Astrocyte (in vitro differentiated cells and primary cell): ENCODE measurements at places on chromosomes 12 and 14. TPM values are rescaled to one million over a fixed set of nuclear protein-coding genes. Genes with fewer than 3 reads are reported as not detected.
A peak's percentile ranks its signal among the peaks of the same experiment; 100 is the strongest.

- H3K4me3 ChIP-seq, result no peak overlapping the region
- no peaks in the 10 kb centered on the region for H3K4me1 ChIP-seq
- H3K27ac ChIP-seq, result no peak overlapping the region
- no peak for DNase-seq
- H3K36me3 ChIP-seq, result no peaks in the 10 kb centered on the region
These were observed 99.9 kb downstream of the PHETA1 start for GRCh38 chr12:111268738-111269572.

DNA sequence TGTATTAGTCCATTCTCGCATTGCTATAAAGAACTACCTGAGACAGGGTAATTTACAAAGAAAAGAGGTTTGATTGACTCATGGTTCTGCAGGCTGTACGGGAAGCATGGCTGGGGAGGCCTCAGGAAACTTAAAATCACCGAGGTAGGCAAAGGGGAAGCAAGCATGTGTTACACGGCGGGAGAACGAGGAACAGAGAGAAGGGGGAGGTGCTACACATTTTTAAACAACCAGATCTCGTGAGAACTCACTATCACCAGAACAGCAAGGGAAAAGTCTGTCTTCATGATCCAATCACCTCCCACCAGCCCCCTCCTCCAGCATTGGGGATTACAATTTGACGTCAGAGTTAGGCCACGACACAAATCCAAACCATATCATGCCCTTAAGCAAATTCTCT, 13.3 kb upstream of the MAX start:
- no peak overlapping the region for H3K4me3 ChIP-seq
- no peak for DNase-seq
- no peaks in the 10 kb centered on the region for H3K36me3 ChIP-seq
- H3K27me3 ChIP-seq, result no peaks in the 10 kb centered on the region
- no peak overlapping the region for H3K27ac ChIP-seq
- H3K4me1 ChIP-seq, result no peaks in the 10 kb centered on the region

DNA sequence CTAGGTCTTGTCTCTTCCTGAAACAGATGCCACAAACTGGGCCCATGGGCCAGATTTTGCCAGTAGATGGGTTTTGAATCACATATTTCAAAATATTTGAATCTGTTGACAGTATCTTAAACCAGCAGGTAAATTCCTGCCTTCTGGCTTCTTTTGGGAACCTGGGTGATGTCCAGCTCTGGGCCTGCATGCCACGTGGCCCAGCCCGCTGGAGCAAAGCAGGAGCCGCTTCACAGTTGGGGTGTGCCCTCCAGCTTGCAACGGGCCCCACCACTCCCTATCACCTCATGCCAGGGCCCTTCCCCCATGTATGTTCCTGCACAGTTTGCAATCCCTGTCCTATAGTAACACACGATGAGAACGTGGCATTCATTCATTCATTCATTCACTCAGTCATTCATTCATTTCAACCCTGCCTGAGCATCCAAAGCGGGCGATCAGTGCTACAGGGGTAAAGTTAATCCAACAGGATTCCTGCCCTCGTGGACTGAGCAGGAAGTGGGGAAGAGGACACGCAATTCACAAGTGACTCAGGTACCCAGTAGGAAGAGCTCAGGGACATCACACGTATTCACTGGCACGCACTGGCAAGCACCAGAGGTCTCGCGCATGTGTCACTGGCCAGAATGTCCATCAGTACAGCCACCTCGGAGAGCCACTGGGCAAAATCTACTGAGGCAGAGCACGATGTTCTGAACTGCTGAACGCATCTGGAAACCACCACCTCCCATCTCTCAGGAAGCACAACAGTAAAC, 27.8 kb downstream of the SCARB1 start:
- H3K27me3 ChIP-seq, result no peaks in the 10 kb centered on the region
- no peak overlapping the region for H3K27ac ChIP-seq
- no peak for DNase-seq
- peaks cover 8% of the 10 kb centered on the region for H3K4me1 ChIP-seq
- no peaks in the 10 kb centered on the region for H3K36me3 ChIP-seq

GRCh38 chr14:35986219-35986573, 160.1 kb downstream of the BRMS1L start:
- DNase-seq, result no peak
- H3K27me3 ChIP-seq, result no peaks in the 10 kb centered on the region
- no peaks in the 10 kb centered on the region for H3K36me3 ChIP-seq

Gene TAS2R20
- 0.57 and 0.99 TPM in 2 replicates for total RNA-seq

Gene KLRG1
- 1.6 and 2.2 TPM in 2 replicates for total RNA-seq

Gene MYF6
- not detected in 2 replicates for total RNA-seq

- H3K36me3 ChIP-seq, result no peaks in the 10 kb centered on the region
- no peaks in the 10 kb centered on the region for H3K4me1 ChIP-seq
- no peak overlapping the region for H3K27ac ChIP-seq
- H3K27me3 ChIP-seq, result no peaks in the 10 kb centered on the region
- no peak for DNase-seq
- no peak overlapping the region for H3K4me3 ChIP-seq
These were observed 72.8 kb downstream of the C12orf42 start for GRCh38 chr12:103422746-103423515.

Gene TAS2R10
- total RNA-seq, result 0.27 and 0.29 TPM in 2 replicates

DNA sequence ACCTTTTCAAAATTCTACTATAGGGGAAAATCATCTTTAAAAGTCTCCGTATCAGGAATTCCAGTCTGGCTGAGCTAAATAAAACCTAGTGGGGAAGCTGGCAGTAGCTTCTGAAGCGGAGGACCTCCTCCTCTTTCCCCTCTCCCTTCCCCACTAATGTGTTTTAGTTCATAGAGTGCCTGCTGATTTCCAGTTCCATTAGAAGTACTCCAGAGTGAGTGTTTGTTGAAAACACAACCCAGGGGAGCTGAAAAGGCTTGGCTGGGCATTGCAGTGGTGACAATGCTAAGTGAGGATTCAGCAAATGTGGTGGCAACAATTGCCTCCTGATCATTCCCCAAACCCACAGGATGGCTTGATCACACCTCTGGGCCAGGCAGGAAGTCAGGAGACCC, 144.2 kb upstream of the FRMD6 start:
- no peak for DNase-seq
- H3K36me3 ChIP-seq, result no peaks in the 10 kb centered on the region
- peaks cover 8% of the 10 kb centered on the region for H3K4me1 ChIP-seq
- H3K4me3 ChIP-seq, result no peak overlapping the region

DNA sequence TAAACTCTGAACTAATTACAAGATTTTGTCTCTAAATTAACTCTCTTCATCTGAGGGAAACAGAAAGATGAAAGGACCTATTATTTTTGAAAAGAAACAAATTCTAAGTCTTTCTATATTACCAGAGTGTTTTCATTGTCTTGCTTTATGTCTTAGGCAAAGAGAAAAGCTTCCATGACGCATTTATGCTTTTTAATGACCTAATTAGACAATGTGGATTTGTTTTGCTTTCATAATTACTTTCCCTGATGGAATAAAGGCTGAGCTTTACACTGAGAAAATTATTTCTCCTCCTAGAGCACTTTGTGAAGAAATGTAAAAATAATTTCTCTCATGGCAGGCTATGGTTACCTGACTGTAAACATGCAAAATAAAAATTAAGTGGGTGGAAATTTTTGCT, 138.0 kb upstream of the SLCO1C1 start:
- H3K4me3 ChIP-seq, result no peak overlapping the region
- H3K4me1 ChIP-seq, result no peaks in the 10 kb centered on the region
- H3K36me3 ChIP-seq, result no peaks in the 10 kb centered on the region

DNA sequence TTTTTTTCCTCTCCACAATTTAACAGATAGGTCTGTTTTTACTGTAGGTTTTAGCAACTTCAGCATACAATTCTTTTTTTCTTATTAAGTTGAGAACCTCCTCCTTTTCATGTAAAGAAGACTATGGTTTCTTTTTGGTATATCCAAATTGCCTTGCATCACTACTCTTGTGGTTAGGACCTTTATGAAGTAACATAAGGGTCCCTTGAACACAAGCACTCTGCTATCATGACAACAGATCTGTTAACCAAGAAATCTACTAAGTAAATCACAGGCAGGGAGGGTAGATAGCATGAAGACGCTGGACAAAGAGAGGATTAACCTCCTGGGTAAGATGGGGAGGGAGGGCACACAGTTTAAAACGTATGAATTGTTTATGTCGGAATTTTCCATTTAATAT, 380.6 kb downstream of the CCDC91 start:
- H3K4me3 ChIP-seq, result no peak overlapping the region
- H3K4me1 ChIP-seq, result peaks cover 7% of the 10 kb centered on the region
- no peaks in the 10 kb centered on the region for H3K27me3 ChIP-seq
- no peak for DNase-seq
- H3K36me3 ChIP-seq, result no peaks in the 10 kb centered on the region

- H3K27ac ChIP-seq, result no peak overlapping the region
- DNase-seq, result no peak
- H3K36me3 ChIP-seq, result no peaks in the 10 kb centered on the region
- H3K27me3 ChIP-seq, result no peaks in the 10 kb centered on the region
These were observed 226.5 kb upstream of the SOX5 start for GRCh38 chr12:24175929-24176328.

DNA sequence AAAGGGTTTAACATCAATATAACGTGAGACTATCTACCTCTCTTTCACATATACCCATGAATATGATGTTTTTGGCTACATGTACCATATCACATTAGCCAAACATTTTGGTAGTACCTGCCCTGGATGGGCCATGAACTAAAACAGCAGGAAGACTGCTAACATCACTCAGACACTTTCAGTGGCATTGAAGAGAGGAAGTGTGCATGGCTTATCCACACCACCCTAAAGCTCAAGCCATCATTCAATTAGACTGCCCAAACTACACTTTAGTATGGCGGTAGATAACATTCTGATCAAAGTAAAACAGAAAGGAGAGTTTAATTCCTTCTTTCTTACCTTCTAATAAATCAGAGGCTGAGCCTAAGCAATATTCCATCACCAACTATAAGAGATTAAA, 103.0 kb downstream of the PEBP1 start:
- peaks cover 4% of the 10 kb centered on the region for H3K36me3 ChIP-seq
- DNase-seq, result no peak
- no peak overlapping the region for H3K27ac ChIP-seq
- H3K27me3 ChIP-seq, result no peaks in the 10 kb centered on the region
- no peak overlapping the region for H3K4me3 ChIP-seq

- no peak overlapping the region for H3K27ac ChIP-seq
- H3K27me3 ChIP-seq, result no peaks in the 10 kb centered on the region
- H3K4me3 ChIP-seq, result no peak overlapping the region
- DNase-seq, result no peak
- no peaks in the 10 kb centered on the region for H3K36me3 ChIP-seq
These were observed 90.7 kb downstream of the NUAK1 start for GRCh38 chr12:106048016-106048415.

Gene TBX5
- not detected in 2 replicates for total RNA-seq

Gene CABP1
- total RNA-seq, result 0.19 and 0.30 TPM in 2 replicates

DNA sequence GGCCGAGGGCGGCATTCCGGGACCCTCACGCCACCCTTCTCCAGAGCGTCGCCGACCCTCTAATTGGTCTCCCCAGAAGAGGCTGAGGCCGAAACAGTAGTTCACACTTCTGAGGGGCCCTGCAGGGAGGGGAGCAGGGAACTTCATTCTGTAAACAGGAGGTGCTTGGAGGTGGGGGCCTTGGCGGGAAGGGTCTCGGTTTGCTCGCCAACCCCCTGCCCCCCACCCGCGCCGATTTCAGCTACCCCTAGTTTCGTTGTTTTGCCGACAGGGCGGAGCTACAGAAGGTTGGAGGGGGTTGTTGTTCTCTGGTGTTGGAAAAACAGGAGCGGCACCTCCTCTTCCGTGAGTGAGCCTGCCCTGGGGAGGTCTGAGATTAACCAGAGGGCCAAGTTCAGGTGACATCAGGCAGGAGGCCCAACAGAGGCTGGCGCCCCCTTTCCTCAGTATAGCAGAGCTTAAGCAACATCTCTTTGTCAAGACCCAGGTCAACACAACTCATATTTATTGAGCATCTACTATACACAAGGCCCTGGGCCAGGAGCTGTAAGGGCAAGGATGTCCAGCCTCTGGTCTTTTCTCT, 682 bp downstream of the ERBB3 start:
- no peaks in the 10 kb centered on the region for H3K36me3 ChIP-seq
- DNase-seq, result no peak
- H3K27ac ChIP-seq, result no peak overlapping the region
- H3K4me1 ChIP-seq, result peaks cover 6% of the 10 kb centered on the region

- no peaks in the 10 kb centered on the region for H3K36me3 ChIP-seq
- DNase-seq, result peak; percentile 41
- peaks cover 6% of the 10 kb centered on the region for H3K4me1 ChIP-seq
- H3K4me3 ChIP-seq, result no peak overlapping the region
- H3K27ac ChIP-seq, result no peak overlapping the region
- no peaks in the 10 kb centered on the region for H3K27me3 ChIP-seq
These were observed 35.9 kb upstream of the TMTC2 start for GRCh38 chr12:82650627-82651337.

GRCh38 chr14:81093651-81094050, 127.1 kb downstream of the GTF2A1 start:
- no peak overlapping the region for H3K4me3 ChIP-seq
- no peak overlapping the region for H3K27ac ChIP-seq
- DNase-seq, result no peak
- H3K36me3 ChIP-seq, result peaks cover 2% of the 10 kb centered on the region
- no peaks in the 10 kb centered on the region for H3K4me1 ChIP-seq

Gene RNASE1
- 4.7 and 5.3 TPM in 2 replicates for total RNA-seq

- no peaks in the 10 kb centered on the region for H3K36me3 ChIP-seq
- H3K4me1 ChIP-seq, result no peaks in the 10 kb centered on the region
- H3K27ac ChIP-seq, result no peak overlapping the region
- H3K27me3 ChIP-seq, result peaks cover 3% of the 10 kb centered on the region
- H3K4me3 ChIP-seq, result no peak overlapping the region
These were observed 151.6 kb upstream of the ARID2 start for GRCh38 chr12:45577844-45578399.

Gene PMCH
- not detected in 2 replicates for total RNA-seq

Gene HPD
- total RNA-seq, result not detected in 2 replicates

Gene CCDC184
- total RNA-seq, result 3.3 and 3.5 TPM in 2 replicates

- no peak overlapping the region for H3K27ac ChIP-seq
- no peaks in the 10 kb centered on the region for H3K36me3 ChIP-seq
- no peak overlapping the region for H3K4me3 ChIP-seq
- H3K27me3 ChIP-seq, result no peaks in the 10 kb centered on the region
These were observed 845.4 kb upstream of the TMEM132C start for GRCh38 chr12:127421614-127422013.

DNA sequence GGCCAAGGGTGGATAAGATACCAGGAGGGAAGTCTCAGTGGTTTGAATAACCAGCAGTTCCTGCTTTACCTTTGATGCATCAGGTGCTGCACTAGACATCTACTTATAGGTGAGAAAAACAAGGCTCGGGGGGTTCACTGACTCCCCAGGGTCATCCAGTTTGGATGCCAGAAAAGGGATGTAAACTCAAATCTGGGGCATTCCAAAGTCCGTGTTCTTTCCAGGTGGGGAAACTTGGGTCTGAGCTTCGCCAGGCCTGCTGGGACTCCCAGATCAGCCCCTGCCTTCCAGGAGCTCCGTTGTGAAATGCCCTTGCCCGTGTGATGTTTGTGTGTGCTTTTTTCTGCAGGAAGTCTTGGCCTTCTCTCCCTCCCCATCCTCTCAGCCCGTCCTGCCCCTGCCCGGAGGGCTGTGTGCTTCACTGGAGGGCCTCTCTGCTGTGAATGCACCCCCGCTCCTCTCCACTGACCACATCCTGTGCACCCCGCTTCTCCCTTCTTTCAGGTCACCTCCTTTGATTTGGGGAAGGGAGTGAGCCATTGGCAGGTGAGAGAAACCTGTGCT, 42.1 kb downstream of the TSPAN9 start:
- H3K27me3 ChIP-seq, result no peaks in the 10 kb centered on the region
- H3K4me3 ChIP-seq, result no peak overlapping the region
- peak overlapping the region; percentile 63 for H3K27ac ChIP-seq
- DNase-seq, result no peak
